ENCODE measurements at places on chromosomes 2 and 18. TPM values are rescaled to one million over a fixed set of nuclear protein-coding genes. Genes with fewer than 3 reads are reported as not detected.

Gene LIPG
- polyA plus RNA-seq: 200 TPM

Gene RUFY4
- polyA plus RNA-seq: not detected

Gene EML6
- polyA plus RNA-seq: 0.96 TPM

Gene CNGA3
- 0.01 TPM for polyA plus RNA-seq

Measured in keratinocyte (primary cell).